ENCODE measurements at places on chromosomes 6 and 20.
A peak's percentile ranks its signal among the peaks of the same experiment; 100 is the strongest.

DNA sequence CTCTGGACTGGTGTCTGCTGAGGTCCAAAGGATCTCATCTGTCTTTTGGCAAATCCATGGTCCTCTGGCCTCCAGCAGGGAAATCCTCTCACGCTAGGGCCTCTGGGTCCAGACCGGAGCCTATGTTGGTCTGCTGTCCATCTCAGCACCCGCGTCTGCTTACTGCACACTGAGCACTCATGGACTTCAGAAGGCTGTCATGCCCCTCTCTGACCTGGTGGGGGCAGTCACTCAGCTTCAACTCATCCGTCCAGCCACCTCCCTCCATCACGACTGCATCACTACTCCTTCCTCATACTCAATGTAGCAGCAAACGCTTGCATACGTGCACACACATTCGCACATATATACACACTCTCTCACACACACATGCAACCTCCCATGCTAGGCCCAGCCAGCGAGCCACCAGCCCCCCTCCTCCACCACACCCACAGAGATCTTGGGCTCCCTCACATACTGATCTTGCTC is 33.3 kb downstream of the GABRR2 start:
- peak; percentile 6 for DNase-seq

DNA sequence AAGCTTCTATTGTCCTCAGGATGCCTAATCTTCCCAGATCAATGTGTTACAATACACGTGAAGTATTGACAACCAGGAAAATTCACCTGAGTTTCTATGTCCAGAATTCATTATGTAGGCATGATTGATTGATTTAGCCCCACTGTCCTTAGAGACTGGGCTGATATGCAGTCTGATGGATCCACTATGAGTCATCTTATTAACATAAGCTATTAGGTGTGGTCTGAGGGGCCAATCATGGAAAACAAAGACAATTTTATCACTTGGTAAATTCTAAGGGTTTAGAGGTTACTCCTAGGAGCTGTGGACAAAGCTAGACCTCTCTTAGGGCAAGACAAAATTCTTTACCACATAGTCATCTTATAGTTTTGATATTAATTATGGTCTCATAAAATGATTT is 41.3 kb upstream of the SLC35B3 start:
- no peak for DNase-seq

- DNase-seq, result peak; percentile 39
Measured at GRCh38 chr6:3518356-3519190, 61.7 kb upstream of the SLC22A23 start.

- DNase-seq, result no peak
Measured at GRCh38 chr6:12083763-12084162, 71.7 kb downstream of the HIVEP1 start.

DNA sequence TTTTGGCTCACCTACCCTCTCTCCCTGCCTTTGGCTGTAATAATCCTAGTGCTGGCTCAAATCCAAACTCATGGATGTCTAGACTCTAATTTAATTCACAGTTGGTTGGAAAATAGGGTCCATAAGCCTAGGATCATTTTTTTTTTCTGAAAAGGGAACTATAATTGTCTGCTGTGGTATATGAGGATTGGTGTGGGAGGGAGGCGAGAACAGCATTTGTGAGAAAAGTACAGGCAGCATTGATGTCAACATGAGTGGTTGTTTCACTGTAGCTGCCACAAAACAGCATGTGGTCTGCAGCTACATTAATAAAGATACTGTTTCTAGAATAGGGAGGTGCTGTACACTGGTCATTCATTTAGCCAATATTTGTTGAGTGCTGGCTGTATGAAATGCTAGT is 18.6 kb upstream of the POLR1H start:
- no peak for DNase-seq

- no peak for DNase-seq
Measured at GRCh38 chr6:83069633-83070032, 2.2 kb downstream of the DOP1A start.

DNA sequence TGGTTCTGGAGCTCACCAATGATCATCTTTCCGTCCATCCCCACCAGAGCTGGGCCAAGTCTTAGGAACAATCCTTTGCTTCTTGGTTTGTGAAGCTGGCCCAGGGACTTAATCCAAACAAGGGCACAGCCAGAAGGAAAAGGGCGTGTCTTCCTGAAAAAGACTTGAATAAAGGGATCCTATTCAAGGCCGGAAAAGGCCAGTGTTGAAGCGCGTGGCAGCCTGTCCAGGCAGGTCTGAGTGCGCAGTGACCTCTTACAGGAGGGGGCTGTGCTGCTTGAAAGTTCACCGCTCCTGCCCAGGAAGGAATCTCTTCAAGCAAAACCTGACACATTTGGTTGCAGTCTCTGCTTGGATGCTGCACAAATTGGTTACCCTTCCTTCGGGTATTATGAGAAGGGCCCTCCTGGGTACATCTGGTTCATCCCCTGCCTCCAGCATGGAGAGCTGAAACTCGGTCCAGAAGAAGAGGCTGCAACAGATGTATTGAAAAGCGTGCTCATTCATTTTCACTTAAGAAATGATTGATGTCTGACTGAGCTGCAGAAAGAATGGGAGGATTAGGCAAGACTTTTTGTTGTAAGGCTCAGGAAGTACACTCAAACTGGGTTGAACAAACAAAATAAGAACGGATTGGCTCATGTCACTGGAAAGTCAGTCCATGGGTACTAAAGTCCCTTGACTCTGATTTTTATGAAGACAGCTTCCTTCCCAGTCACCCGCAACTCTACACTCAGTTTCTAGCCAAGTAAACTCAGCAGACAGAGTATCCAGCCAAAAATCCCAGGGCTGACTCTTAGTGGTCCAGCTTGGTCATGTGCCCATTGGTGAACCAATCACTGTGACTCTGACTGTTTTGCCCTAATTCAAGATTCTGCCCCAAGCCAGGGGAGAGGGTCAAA is 136.3 kb downstream of the TFAP2C start:
- DNase-seq, result no peak

DNA sequence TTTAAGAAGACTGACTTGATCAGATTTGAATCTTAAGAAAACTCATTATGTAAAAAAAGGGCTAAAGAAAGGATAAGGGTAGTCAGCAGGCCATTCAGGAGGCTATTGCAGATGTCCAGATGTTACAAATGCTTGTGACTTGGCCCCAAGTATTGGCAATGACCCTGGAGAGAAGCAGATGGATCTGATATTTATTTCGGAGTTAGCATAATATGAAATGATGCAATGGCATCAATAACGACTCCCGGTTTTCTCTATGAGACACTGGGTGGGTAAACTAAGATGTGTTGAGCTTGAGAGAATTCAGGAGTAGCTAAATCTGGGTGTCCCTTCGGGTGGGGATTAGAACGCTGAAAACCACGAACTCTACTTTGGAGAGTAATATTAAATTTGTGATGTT is 149.7 kb downstream of the LAMA2 start:
- no peak for DNase-seq

- no peak for DNase-seq
Measured at GRCh38 chr20:43917380-43917779, 2.7 kb downstream of the TOX2 start.

GRCh38 chr20:18845017-18845416 is 31.4 kb downstream of the SCP2D1 start:
- DNase-seq, result no peak

DNA sequence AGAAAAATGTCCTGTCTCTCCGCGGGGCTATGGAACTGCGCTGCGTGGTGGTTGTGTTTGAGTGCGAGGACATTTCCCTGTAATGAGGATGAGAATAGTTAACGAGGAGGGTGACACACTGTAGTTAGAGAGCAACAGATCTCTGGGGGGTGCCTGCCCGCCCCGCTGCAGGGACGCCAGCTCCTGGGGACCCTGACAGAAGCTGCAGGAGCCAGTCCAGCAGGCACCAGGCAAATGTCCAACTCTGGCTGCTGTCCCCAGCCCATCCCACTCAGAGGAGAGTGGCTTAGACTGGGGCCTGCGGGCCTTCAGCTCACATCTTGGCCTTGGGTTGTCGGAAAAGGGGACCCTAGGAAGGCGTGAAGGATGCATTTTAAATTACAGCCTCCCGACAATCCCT is 92.9 kb upstream of the FOXP4 start:
- DNase-seq, result no peak

DNA sequence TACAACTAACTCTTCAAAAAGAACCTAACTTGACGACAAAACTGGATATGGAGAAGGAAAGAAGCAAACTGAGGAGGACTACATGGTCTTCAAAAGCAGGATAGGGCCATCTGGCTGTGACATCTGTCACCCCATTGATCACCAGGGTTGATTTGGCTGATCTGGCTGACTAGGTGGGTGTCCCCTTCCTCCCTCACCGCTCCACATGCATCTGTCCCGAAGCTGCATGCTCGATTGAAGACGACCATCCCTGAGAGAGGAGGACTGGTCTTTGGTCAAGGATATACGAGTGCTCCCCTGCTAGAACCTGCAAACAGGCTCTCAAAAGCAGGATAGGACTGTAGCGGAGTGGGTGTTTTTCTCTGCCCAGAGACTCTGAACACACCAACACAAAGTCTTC is 21.7 kb downstream of the CPNE1 start:
- DNase-seq, result no peak

DNA sequence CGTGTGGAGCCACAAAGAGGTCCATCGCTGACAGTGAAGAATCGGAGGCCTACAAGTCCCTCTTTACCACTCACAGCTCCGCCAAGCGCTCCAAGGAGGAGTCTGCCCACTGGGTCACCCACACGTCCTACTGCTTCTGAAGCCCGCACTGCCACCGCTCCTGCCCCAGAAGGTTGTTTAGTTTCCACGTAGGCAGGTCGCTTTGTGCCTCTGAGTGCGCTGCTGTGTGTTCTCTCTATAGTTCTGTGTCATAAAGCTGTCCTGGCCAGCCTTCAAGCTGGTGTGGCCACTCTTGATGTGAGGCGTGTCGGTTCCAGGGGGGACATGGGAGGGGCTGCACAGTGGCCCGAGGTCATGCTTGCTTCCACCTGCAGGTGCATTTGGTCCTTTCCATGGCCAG is 6.4 kb upstream of the FAM209A start:
- DNase-seq, result no peak

GRCh38 chr6:30127238-30128093 is 8.5 kb upstream of the TRIM40 start:
- no peak for DNase-seq

DNA sequence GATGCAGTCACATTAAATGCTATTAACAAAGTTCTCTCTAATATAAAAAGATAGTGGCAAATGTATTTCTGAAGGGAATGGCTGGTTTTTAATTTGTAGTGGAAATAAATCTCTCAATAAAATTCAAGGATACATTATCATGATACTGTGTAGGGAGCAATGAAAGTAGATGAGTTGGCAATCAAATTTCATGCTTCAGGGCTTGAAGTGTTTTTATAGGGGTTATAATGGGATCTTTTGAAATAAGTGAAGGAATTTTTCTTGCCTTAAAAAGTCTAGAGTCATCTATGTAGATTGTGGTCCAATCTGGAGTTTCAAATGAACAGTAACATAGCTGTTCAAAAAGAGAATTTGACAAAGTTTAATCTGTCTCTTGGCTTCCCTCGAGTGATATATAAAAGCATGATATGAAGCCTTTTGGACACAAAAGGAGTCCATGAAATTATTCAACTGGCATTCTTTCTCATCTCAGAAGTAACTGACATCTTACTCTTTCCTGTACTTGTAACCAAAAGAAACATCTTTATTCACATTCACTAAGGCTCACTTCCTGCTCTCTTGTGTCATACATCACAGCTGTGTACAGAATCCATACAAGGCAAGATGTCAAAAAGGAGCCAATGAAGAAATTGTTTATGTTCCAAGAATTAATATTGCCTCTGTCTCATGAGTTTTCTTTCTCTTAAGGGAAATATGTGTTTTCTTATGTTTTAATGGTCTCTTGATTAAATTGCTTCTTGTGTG is 591.0 kb upstream of the GJE1 start:
- DNase-seq, result no peak

GRCh38 chr20:44143936-44144335 is 43.1 kb downstream of the JPH2 start:
- DNase-seq, result no peak

DNA sequence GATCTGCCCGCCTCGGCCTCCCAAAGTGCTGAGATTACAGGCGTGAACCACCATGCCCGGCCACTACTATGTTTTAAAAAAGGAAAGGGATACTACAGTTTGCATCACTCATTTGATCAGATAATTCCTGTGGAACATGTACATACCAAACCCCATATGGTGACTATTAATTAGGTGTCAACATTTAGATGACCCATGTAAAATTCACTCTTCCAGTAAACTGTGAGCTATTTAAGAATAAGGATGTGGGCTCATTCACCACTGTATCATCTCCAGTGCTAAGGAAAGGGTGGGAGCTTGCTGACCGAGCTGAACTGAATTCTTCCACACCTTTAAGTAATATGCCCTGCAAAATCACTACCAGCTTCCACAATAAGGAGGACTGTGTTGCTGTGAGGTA is 127.5 kb downstream of the BTBD9 start:
- DNase-seq, result no peak

GRCh38 chr6:131059486-131059885 is 3.6 kb downstream of the EPB41L2 start:
- DNase-seq, result no peak
